ENCODE measurements at places on chromosomes 12 and 14. TPM values are rescaled to one million over a fixed set of nuclear protein-coding genes. Genes with fewer than 3 reads are reported as not detected.
A peak's percentile ranks its signal among the peaks of the same experiment; 100 is the strongest.

DNA sequence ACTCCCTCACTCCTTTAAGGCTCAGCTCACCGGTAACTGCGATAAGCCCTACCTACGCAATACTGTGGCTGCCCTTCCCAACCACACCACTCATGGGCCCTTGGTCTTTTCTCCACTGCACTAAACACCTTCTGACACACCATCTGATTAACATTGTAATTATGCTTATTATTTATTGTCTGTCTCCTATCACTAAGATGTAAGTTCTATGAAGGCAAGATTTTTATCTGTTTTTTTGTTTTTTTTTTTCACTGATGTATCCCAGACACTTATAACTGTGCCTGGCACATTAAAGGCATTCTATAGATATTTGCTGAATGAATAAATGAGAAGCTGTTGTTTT, 34.2 kb upstream of the PYGL start:
- DNase-seq: no peak

VRK1 gene
- 85.7 TPM for total RNA-seq

DNA sequence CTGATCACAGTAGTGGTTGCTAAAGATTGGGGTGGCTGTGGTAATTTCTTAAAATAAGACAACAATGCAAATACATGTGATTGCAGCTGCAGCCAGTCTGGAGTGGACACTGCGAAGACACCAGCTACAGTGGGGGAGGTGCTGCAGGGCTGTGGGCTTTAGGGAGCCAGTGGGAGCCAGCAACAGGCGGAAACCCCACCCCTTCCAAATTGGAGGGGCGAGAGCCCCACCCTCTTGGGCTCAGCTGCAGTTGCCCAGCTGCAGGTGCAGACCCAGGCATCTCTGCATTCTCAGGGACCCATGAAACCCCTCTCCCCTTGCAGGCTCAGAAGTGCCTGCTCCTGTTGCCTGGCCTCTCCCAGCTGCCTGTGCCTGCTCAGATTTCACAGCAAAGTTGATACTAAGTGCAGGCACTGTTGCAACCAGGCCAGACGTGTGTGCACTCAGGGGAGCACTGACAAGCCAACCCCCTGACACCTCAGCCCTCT, 104.8 kb downstream of the MYF5 start:
- DNase-seq: no peak

DNA sequence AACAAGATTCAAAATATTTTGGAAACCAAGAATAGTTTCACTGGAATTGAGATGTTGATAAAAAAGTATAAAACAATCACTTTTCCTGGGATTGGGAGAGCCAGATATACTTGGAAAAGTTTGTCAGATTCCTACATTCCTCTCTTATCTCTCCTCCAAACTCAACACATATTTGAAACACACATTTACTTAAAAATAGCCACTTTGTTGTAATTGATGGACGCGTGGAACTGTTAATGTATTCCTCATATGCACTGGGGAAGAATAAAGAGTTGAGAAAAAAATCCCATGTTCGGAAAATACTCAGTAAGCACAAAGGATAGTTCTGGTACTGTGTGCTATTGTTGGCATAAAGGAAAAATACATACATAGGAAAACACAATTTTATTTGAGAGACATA, 195.6 kb upstream of the FLRT2 start:
- DNase-seq: no peak

DNA sequence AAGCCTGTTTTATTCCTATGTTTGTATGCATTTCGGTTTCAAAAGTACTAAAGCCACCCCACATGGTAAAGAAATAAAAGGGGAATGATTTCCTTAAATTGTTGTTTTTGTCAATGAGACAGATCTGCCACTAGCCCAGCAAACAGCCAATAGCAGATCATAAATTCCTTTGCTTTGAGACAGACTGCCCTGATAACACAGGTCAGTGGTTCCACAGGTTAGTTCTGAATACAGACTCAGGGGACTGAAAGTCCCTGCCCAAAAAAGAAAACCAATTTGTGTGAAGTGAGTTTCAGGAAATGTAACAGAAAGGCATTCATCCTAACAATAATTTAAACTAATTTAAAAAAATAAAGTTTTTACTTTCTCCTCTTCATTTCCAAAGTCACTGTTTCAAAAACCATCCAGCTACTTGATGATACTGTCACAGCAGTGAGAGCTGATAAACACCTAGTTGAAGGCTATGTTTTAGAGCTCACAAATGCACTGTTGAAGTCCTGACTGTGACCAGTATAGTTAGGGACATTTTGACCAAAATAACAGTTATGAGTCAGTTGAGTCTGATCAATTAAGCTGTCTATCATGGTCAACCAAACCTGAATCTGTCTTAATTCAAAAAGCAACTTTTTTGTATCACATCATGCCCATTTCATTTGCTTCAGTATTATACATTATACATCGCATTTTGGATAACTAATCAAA, 77.7 kb downstream of the LGR5 start:
- DNase-seq: no peak

SLCO1B1 gene
- total RNA-seq: not detected

DNA sequence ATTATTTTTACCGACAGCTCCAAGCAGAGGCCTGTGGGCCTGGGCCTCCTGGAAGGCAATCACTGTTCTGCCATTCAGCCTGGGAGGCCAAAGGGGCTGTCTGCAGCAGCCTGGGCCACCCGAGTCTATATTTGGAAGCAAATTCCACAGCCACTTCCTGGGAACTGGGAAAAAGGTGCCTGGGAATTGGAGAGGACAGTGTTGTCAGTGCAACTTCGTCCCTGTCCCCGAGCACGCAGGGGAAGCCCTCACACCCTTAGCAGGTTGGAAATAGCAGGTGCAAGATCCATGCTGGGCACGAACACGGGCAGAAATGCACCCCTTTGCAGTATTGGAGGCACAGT, 9.6 kb upstream of the TBX5 start:
- no peak for DNase-seq

GRCh38 chr12:57232156-57232756, 2.7 kb downstream of the SHMT2 start:
- no peak for DNase-seq

- DNase-seq: no peak
These were observed 295.7 kb downstream of the ADGRD1 start for GRCh38 chr12:131249246-131250027.

DNA sequence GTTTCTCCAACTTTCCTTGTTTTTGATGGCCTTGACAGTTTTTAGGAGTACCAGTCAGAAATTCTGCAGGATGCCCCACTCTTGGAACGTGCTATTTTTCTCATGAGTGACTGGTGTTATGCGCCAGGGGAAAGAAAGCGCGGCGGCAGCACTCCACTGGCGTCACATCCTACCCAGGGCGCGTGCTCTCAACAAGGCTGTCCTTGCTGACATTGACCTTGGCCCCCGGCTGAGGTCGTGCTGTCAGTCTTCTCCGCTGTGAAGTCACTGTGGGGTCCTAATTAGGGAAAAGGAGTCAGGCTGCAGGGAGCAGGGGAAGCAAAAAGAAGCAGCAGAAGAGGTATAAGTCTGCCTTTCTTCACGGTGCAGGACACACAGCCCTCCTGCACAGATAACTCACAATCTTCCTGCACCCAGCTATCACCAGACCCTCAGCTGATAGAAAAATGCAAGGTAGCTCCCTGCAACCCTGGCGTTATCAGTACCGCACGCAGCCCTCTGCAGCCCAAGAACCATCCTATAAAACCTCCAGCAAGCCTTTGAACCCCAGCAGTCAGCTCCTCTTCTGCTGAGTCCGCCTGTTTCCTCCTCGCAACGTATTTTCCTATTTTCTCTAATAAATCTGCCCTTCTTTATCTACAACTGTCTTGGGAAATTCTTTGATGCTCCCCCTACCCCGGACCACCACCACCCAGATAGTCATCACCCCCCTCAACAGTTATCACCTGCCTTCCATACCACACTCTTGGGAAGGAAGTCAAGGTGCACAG, 48.0 kb upstream of the C14orf180 start:
- no peak for DNase-seq

DNA sequence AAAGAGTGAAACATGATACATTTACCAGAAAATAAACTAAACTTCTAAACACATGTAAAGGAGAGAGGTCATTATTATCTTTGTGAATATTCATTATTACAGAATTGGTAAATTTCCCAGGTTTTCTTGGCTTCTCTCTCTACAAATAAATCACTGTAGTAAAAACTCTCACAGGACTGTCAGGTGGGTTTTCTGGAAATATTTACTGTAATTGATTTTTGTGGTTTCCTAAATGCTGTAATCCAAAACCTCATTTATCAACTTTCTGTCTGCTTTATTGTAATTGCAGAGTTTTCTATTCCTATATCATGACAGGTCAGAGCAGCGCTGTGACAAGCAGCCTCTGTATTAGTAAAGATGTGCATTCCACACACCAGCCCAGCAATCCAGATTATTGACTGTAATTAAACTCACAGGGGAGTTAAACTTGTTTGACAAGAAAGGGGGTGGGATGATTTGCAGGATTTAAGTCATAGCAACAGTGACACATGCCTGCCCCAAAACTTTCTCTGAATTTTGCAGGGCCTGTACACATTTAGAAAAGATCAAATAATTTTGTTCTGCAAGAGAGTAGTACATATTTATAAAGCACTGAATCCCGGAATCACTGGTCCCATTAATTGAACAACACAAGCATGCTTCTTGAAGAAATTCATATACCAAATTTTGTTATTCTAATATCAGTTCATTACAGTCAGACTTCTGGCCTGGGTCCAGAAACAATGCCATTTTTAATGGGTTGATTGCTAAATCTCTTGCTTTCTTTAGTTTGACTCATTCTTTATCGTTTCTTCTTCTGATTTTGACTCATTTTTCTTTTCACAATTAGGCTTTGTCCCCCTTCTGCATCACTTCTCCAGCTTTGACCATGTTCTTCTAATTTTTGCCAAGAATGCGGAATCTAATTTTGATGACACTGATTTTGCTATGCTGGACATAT, 42.2 kb downstream of the PTPRO start:
- no peak for DNase-seq

NOXRED1 gene
- total RNA-seq: 0.33 TPM

GRCh38 chr12:68206446-68206845, 19.2 kb downstream of the IL26 start:
- DNase-seq: no peak

DNA sequence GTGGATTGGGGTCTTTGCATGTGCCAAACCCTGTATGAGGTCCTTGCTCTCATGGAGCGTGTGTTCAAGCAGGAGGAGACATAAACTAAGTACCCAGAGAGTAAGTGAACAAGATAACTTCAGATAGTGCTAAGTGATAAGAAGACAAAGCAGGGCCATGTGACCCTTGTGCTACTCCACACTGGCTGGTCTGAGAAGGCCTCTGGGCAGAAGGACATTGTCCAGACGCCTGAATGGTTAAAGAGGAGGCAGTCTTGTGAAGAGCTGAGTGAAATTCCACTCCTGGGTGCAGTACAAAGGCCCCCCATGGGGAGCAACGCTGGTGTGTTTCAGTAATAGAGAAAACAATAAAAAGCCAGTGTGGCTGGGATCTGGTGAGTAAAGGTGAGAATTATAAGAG, 93.3 kb upstream of the RIC8B start:
- DNase-seq: no peak

GRCh38 chr12:49367381-49368239, at the start of gene SPATS2:
SPATS2 (plus strand) TSS chr12:49367462; CDS start chr12:49461013, 93,551 bp downstream.
- no peak for DNase-seq

DNA sequence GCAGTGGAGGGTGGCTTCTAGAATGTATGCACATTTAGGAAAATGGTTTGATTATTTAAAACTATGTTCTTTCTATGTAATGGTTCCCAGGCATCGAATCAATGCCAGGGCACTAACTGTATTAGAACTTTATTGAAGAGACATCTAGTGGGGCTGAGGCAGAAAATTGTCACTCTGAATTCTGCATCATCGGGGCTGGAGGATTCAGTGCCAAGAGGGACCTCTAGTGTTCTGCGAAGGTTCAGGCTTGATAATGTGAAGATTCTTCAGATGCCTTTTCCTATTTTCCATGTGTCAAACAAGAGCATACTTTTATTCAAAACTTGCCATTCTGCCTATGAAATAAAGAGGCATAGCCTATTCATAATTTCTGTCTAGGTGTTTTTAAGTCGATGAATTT, 146.3 kb downstream of the CAND1 start:
- DNase-seq: no peak

GRCh38 chr12:24014915-24015832, 65.7 kb upstream of the SOX5 start:
- no peak for DNase-seq

KRT77 gene
- not detected for total RNA-seq

DNA sequence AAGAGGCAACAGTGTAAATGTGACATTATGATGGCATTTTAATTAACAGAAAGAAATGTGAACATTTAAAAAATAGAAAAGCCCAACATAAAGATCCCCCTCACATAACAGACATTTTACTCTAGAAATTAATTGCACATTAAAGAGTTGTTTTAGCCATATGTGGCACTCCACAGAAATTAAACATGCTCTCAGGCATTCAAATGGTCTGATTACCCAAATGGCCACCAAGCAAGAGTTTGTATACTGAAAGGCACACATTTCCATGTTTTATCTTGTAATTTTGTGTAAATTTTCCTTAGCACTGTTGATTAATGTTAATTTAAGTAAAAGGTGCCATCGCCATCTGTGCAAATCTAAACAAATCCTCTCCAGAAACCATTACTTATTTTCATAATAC, 43.5 kb downstream of the GTF2A1 start:
- no peak for DNase-seq

DNA sequence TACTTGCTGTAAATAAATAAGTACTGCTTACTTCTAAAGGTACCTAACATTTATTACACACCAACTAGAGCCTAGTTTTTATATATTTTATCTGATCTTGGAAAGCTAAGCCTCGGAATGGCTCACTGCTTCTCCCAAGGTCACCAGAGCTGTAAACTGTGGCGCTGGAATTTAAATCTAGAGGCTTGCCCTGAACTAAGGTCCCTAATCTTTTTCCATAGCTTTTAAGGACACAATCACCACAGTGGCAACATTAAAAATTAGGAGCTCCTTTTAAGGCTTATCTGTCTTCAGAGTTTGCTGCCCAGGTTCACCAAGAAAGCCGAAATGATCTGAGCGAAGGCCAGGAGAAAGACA, 670 bp downstream of the CCNB1IP1 start:
- no peak for DNase-seq

- no peak for DNase-seq
These were observed 366.3 kb downstream of the AACS start for GRCh38 chr12:125431516-125431915.

- DNase-seq: peak; percentile 68
These were observed 1.3 kb downstream of the CHST11 start for GRCh38 chr12:104457746-104458693.

- no peak for DNase-seq
These were observed 45.0 kb downstream of the GUCY2C start for GRCh38 chr12:14651371-14651770.

- no peak for DNase-seq
These were observed 32.4 kb downstream of the PLXNC1 start for GRCh38 chr12:94180558-94181296.
